ENCODE measurements at places on chromosomes 13 and 19. TPM values are rescaled to one million over a fixed set of nuclear protein-coding genes. Genes with fewer than 3 reads are reported as not detected.

Gene TICAM1
- 4.2 TPM for total RNA-seq

Gene NLRP7
- not detected for total RNA-seq

Gene BIVM
- 24.1 TPM for total RNA-seq

Gene GPX4
- total RNA-seq = 323 TPM

Gene ETV2
- not detected for total RNA-seq

All from GM23248 (cell line).